ENCODE measurements at places on chromosomes 2 and 18.

GRCh38 chr18:42413870-42414269, 458.8 kb downstream of the PIK3C3 start:
- no peak for DNase-seq

DNA sequence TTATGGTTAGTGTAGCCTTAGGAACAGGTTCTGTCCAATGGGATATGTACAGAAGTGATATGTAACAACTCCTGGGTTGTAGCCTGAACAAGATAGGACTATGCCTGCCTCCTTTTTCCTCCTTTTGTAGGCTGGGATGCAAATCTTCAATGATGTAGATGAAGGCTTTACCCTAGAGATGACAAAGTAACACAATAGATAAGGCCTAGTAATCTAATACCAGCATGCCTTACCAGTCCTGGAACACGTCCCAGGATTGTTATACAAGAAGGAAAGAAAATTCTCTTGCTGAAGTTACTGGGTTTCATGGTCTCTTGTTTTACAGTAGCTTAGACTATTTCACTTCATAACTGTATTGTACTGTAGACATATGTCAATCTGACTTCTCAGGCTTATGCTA, 192.1 kb downstream of the OTX1 start:
- DNase-seq, result no peak

- peak; percentile 76 for DNase-seq
These were observed 179.0 kb downstream of the KLHL29 start for GRCh38 chr2:23563673-23564614.

- no peak for DNase-seq
These were observed 90.3 kb downstream of the TACR1 start for GRCh38 chr2:75108937-75109482.

DNA sequence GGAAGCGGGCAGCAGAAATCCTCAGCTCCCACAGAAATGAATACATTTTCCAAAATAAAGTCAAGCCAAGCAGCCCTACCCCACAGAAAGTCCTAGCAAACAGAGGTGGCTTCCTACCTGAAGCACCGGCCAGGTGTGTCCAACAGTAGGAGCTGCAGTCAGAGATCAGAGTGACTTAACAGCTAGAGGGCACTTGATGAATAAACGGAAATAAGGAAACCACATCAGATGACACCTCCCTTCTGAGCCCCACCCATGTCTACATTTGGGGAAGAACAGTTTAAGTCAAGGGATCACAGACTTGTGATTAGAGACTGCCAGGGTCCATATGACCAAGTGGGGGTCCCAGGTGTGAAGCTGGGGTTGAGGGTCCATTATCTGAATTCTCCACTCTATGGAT, at the start of gene CXCR1:
CXCR1 (minus strand) TSS at position 172 of the 400 bp plus-strand sequence. CDS start 1,751 bp downstream, outside the sequence.
- DNase-seq, result no peak

GRCh38 chr2:190679813-190680591, 31.1 kb downstream of the NAB1 start:
- peak; percentile 26 for DNase-seq

- DNase-seq, result no peak
These were observed 81.3 kb downstream of the VIT start for GRCh38 chr2:36777788-36778187.

GRCh38 chr2:28160986-28161425, 231.7 kb upstream of the FOSL2 start:
- no peak for DNase-seq

Measured in brain pericyte (primary cell).